ENCODE measurements at places on chromosomes 1 and 21.

DNA sequence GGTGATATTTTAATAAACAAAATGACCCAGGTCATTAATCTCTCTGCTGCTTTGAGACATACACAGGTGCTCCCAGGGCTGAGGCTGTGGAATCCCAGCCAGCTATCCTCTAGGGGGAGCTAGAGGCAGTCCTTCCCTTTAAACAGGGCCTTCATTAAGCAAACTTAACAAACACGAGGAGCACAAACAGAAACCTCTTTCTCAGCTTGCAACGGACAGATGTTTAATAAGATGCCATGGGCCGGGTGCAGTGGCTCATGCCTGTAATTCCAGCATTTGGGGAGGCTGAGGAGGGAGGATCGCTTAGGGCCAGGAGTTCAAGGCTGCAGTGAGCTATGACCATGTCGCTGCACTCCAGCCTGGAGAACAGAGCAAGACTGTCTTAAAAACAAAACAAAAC lies 106.7 kb downstream of the HIVEP3 start:
- peak; percentile 52 for DNase-seq

DNA sequence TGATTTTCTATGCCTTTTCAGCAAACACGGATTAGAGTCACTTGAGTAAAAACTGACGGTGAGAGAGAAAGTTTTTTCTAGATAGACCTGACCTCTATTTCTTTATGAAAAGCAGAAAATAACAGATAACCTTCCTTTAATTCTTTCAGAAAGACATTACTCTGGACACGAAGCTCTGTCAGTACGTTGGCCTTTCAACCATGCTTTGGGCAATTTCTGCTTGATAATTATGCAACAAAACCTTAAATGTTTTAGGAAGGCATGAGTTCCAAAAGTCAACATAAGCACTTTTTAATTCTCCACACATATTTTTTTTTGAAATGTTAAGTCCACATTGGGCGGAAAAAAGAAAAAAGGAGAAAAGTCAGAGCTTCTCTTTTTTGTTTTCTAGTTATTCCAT lies 137.8 kb downstream of the AKT3 start:
- DNase-seq = no peak

- no peak for DNase-seq
These were observed 149.8 kb downstream of the ZNF648 start for GRCh38 chr1:181911715-181912114.

DNA sequence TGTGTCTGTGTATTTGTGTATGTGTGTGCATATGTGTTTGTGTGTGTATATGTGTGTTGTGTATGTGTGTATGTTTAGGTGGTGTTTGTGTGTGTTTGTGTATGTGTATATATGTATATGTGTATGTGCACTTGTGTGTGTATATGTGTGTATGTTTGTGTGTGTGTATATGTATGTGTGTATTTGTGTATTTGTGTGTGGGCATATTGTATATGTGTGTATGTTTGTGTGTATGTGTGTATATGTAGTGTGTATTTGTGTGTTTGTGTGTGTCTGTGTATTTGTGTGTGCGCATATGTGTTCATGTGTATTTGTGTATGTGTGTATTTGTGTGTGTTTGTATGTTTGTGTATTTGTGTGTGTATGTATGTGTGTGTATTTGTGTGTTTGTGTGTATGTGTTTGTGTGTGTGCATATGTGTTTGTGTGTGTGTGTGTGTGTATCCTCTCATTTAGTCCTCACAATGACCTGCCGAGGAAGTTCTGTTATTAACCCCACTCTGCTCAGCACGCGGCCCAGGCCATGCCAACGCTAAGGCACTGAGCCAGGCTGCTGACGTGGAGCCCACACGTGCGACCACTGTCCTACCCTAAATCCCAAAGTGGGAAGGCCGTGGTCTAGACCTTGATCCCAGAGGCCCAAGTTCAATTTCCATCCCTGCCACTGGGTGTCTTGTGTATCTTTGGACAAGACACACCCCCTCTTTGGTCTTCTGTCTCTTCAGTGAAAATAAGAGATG lies 43.2 kb upstream of the TMEM51 start:
- no peak for DNase-seq

GRCh38 chr1:15825800-15826199 lies 18.4 kb upstream of the UQCRHL start:
- no peak for DNase-seq

- DNase-seq = no peak
These were observed 12.6 kb upstream of the NTPCR start for GRCh38 chr1:232937741-232938375.

Data from activated T-cell treated with anti-CD3 and anti-CD28 coated beads, Interleukin-2, amount 50 U/mL, for 72 hours (primary cell).